ENCODE measurements at places on chromosomes 1 and 21.

DNA sequence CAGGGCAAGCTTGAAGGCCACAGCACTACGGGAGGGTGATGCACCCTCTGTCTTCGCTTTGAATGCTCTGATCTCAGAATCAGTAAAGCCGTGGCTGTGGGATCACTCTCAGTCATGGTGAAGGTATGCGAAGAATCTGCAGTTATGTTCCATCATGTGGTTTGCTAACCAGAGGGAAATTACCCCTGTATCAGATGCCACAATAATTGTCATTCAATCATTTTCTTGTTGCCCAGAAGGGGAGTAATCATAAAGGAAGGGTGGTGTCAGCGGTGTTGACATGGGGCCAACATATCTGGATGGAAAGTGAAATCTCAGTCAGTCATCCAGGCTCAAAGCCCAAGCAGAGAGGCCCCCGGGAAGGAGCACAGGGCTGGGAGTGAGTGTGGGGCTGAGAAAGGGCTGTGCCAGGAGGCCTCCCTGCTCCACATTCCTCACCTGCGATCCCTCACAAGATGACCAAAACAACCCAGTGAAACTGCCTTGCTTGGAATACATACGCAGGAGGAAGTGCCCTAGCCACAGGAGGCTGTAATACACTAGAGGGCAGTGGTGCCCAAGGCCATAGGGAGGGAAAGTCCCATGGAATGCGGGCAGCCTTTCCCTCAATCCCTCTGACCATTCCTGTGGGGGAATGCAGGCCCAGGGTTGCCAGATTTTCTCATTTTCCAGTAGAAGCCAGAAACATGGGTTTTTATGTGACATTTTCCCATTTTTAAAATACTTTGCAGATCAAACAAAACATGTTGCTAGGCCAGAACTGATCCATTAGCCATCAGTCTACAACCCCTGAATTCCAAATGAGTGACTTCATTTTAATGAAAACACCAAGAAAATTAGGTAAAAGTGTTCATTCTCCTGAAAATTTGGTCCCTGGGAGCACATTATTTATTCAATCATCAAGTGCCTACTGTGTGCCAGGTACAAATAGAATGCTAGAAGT is 95.7 kb upstream of the VANGL1 start:
- DNase-seq, result no peak

DNA sequence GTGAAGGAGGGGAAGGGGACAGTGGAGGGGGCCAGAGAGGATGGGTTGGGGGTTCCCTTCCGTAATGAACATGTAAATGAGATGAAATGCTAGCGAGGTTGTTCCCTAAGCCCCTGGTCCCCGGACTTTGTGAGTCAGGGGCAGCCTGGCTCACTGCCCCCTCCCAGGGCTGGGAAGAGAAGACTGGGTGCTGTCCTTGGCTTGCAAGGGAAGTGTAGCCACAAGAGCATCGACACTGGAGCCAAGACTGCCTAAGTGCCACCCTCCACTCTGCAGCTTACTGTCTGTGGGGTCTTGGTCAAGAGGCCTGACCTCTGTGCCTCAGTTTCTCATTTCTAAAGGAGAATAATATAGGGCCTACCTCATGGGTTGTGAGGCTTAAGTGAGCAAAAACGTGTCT is 483 bp downstream of the PEAR1 start:
- DNase-seq, result no peak

DNA sequence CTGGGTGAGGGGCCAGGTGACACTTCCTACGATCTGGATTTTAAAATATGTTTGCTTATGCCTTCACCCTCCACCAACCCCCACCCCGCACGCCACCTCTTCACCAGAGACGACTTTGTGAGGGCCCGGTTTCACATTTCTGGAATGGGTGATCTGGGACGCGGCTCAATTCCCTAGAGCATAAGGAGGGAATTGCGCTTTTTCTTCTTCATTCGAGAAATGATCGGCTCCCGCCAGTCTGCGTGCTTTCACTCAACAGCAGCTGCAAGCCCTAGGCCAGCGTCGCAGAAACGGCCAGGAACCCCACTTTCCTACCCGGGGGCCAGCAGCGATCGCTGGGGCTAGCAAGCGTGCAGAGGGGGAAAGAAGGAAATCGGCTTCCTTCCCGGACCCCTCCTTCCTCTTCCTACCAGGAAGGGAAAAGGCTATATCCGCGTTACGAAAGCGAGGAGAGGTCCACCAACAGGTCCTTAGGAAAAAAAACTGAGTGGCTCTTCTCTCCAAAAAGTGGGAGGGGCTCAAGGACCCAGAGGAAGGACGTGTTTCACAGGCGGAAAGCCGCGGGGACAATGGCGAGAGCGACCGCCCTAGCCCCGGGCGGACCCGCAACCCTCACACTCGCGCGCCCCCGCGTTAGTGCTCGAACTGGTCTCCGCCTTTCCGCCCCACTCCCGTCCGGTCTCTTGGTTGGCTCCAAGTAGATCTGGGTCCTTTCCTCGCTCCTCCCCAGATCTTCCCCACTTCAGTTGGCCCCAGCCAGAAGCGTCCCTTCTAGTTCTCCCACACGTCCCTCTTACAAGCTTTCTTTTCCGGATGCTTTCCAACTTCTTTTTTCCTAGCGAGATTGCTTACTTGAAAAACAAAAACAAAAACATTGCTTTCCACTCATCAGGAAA is 1.1 kb upstream of the ADAMTS1 start:
- no peak for DNase-seq

- no peak for DNase-seq
These were observed 11.1 kb downstream of the KRTAP19-1 start for GRCh38 chr21:30468900-30469714.

DNA sequence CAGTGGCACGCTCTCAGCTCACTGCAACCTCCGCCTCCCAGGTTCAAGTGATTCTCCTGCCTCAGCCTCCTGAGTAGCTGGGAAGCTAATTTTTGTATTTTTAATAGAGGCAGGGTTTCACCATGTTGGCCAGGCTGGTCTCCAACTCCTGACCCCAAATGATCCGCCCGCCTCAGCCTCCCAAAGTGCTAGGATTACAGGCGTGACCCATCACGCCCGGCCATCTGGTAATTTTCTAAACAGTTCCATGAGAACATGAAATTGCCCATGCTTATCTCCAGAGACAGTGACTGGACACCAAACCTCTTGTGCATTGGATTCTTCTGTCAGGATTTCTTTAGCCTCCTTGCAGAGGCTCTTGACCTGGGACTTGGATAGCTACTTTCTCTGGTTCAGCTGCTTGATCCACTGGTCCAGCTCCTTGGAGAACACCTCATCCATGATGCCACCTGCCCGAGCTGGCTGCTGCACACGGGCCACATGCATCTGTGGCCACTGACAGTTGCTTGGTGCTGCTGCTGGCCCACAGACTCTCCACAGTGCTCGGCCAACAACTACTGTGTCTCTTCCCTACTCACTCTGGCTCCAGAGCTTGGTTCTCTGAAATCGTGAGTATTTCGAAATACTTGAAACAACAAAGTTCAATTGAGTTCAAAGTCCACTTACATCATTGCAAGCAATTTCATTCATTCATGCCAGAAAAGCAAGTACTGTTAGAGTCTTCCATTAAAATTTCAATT is 40.0 kb upstream of the CTPS1 start:
- DNase-seq, result no peak

- DNase-seq, result no peak
These were observed 281.4 kb downstream of the HHIPL2 start for GRCh38 chr1:222266223-222267196.

GRCh38 chr1:214002060-214002459 is 14.3 kb downstream of the PROX1 start:
- DNase-seq, result no peak

DNA sequence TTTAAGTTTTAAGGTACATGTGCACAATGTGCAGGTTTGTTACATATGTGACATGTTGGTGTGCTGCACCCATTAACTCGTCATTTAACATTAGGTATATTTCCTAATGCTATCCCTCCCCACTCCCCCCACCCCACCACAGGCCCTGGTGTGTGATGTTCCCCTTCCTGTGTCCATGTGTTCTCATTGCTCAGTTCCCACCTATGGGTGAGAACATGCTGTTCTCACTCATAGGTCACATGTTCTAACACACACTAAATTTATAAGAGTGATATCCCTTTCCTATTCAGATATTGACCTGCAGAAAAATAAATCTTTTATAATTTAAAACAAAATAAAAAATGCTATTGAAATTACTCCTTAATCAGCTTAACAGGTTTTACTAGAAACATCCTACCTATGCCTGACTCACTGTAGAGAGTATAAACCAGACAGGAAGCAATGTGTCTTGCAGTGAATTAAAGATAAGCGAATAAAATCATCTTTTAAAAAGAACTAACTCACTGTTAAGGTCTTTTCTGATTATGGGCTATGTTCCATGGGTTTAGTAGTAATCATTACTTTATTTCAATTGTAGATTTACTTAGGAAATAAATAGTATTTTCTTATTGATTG is 82.0 kb upstream of the DPH5 start:
- DNase-seq, result no peak

GRCh38 chr1:172533513-172534151 is 682 bp downstream of the SUCO start:
- no peak for DNase-seq
